ENCODE measurements at places on chromosomes 4 and X.

- peak; percentile 8 for DNase-seq
Observed at GRCh38 chr4:67575232-67576058, 16.9 kb downstream of the STAP1 start.

GRCh38 chr4:126446917-126447316 lies 1132.2 kb downstream of the FAT4 start:
- no peak for DNase-seq

DNA sequence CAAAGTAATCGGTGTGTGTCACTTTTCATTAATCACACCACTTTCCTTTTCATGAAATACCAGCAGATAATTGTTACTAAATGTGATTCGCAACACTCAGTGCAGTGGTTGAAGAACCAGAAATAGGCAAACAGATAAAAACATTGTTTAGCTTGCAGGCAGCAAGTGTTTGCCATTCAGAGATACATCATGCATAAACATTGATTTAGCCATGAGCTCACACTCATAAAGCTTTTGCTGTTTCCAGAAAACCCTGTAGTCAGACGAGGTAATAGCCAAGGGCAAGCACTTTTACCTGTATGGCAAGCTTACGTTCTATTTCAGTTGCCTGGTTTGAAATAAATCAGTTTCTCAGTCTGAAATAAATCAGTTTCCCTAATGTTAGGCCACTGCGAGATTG lies 542.0 kb upstream of the TENM3 start:
- no peak for DNase-seq

DNA sequence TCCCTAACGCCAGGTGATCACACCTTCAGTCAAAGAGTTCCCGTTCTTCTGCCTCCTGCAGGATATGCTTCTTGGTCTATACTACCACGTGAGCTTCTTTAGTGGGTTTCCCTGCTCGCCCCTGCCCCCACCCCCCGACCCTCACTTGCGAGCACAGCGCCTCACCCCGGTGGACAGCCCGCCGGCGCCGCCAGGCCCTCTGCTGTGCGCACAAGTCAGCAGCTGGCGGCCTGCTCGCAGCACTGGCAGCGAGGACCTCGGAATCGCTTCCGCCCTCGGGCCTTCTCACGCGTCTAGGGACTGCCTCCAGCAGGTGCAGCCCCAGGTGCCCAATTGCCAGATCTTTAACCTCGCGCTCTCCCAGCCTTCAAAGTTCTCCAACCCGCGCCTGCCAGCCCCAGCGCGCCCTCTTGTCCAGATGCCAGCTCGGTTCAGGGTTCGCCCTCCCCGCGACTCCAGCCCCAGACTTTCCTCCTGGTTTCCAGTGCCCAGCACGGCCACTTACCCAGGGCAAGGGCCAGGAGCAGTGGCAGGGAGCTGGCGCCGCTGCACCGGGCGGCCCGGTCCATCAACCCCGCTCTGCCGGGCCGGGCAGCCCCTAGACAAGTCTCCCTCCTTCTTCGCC lies 454 bp downstream of the BTC start:
- peak; percentile 41 for DNase-seq

DNA sequence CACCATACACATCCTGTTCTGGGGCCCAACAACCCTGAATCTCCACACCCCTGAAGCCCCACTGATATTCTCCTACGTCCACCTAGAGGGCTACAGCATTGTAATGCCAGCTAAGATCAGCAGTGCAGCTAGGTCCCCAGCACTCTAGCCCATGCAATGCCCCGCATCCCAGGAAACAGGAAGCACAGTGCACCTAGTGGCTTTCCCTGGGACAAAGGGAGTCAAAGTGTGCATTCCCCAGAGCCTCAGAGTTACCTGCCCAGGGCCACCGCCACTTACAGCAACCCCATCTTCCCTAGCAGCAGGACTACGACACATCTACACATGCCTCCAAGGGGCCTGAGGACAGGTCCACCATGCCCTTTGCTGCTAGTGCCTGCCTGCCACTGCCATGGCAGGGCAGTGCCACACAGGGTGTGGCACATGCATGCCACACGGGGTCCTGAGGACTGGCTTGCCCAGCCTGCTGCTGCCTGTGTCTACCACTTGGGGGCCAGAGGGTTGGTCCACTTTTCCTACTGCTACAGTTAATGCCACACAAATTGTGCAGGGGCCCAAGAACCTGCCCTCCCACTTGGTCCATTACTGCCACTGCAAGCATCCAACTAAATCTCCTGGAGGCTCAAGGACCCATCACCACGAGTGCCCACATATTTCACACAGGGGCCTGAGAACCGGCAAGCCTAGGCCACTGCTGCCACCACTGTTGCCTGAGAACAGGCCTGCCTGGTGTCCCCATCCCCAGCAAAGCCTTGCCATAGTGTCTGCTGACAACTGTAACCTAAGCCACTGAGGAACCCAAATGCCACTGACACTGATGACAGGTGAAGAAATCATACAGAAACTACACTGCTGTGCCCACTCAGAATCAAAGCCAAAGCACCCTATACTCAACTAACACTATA lies 23.7 kb downstream of the TLR6 start:
- DNase-seq = no peak

GRCh38 chr4:19486400-19486799 lies 765.3 kb upstream of the SLIT2 start:
- no peak for DNase-seq

- DNase-seq = no peak
Observed at GRCh38 chr4:129526812-129527211, 430.9 kb downstream of the C4orf33 start.

- DNase-seq = no peak
Observed at GRCh38 chr4:129603241-129603931, 507.4 kb downstream of the C4orf33 start.

- no peak for DNase-seq
Observed at GRCh38 chr4:20422398-20422797, 170.7 kb downstream of the SLIT2 start.

DNA sequence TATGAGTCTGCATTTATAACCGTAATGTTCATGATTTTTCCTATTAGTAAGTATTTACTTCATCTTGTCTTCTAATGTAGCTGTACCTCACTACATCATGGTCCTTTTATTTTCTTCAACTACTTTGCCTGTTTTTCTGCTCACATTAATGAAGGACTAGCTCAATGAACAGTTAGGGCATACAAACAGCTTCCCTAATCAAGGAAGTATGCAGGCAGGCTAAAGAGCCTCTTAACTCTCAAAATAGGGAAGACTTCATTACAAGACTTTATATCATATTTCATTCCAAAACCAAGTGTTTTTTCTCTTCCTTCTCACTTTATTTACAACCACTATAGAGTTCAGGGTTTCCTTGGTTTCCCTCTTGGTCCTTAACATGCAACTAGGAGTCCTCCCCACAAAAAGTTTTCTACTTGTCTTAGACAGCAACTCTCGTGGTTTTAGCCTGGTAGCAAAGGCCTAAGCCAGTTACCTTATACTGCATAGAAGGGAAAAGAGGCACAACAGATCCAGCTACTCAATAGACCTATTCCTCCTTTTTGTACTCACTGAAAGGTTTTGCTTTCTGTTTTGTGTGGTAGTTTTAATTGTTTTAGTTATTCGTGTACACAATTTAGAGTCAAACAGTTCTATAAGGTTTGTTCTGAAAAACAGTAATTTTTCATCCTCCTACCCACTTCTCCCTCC lies 40.8 kb downstream of the SMIM14 start:
- DNase-seq = no peak

- no peak for DNase-seq
Observed at GRCh38 chr4:85039526-85039925, 73.0 kb upstream of the WDFY3 start.

DNA sequence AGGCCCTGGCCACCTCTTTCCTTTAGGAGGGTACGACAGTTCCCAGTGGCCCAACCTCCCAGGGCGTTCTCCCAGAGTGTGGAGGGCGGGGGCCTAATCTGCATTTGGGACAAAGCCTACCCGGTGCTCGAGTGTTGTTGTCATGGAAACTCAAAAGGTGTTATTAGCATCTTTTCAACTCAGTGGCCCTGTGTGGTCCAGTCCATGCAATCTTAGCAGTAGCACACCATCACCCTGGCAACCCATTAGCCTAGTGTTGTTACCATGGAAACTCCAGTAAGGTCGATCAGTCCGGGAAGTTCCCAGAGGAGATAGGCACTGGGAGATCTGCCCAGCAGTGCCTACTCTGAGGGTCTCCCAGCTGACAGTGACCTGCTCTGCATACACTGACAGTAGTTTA lies 20.2 kb downstream of the APLN start:
- DNase-seq = no peak

GRCh38 chr4:51853027-51853682 lies 10.2 kb downstream of the DCUN1D4 start:
- no peak for DNase-seq

DNA sequence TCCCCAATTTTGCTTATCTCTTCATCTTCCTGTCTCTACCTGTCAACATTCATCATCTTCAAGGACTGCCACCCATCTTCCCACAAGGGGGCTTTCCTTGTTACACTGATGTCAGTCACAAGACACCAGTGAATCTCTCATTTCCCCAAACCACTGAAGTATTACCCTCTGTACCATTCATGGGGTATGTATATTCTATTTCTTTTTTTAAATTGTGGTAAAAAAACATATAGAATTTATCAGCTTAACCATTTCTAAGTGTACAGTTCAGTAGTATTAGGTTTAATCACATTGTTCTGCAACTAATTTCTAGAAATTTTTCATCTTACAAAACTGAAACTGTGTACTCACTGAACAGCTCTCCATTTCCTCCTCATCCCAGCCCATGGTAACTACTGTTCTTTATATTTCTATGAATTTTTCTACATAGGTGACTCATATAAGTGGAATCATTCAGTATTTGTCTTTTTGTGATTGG lies 98.6 kb downstream of the LARP7 start:
- DNase-seq = no peak

DNA sequence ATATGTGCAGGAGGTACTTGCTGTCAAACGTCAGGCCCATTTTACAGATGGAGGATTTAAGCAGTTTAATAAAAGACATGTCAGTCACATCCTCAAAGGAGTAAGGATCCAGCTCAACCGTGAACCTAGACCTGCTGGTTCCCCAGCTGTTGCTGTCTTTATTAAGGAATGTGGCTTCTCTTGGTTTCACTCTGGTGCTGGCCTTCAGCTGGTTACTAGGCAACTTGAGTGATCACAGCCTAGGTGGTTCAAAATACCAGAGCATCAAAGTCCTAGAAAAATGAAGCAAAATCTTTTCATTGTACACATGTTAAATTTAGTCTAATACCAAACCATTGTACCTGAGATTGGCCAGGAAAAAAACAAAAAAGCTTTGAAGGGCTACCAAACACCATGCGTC lies 32.7 kb upstream of the GLRA2 start:
- no peak for DNase-seq

DNA sequence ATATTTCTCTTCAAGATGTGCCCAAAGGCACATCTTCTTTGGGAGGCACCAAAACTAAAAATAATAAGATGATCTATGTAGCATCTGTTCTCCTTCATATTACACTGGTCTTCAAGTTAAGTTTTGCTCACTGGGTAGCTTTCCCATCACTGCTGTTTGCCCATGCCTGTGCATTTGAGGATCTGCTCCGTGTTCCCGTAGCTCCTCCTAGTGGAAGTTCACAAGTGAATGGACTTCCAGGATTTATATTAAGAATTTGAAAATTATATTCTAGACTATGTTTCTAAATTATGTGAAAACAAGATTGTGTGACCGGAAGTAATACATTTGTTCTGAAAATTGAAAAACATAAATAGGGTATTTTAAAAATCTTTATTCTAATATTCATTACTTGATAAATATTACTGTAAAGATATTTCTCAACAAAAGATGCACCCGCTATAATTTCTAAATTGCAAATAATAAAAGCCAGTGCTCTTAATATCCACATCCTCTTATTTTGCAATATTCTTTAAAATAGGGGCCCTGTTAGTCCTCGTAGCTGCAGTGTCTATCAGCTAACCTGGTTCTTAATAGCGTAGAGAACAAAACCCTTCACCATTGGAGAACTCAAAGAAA lies 147.7 kb downstream of the RBM46 start:
- no peak for DNase-seq

DNA sequence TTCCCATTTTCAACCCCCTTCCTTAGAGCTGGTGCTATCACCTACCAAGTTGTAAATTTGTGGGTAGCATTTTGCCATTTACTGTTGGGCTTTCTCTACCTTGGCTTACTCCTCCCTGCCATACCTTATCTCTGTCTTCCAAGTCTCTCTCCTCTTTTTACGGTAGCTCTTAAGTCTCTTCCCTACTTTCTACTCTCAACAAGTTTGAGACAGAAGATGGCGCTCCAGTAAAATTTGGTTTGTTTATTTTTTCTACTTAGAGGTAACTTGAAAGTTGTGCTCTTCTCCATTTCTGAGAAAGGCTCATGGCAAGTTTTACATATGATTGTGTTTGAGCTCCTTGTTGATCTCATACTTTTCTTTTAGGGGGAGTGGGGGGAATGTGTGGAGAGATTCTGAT lies 1508.1 kb downstream of the TECRL start:
- DNase-seq = no peak

- DNase-seq = no peak
Observed at GRCh38 chr4:137502339-137503129, 29.8 kb downstream of the PCDH18 start.

- no peak for DNase-seq
Observed at GRCh38 chrX:21171181-21171580, 203.0 kb upstream of the CNKSR2 start.

- no peak for DNase-seq
Observed at GRCh38 chr4:53782458-53782845, 191.2 kb upstream of the LNX1 start.

DNA sequence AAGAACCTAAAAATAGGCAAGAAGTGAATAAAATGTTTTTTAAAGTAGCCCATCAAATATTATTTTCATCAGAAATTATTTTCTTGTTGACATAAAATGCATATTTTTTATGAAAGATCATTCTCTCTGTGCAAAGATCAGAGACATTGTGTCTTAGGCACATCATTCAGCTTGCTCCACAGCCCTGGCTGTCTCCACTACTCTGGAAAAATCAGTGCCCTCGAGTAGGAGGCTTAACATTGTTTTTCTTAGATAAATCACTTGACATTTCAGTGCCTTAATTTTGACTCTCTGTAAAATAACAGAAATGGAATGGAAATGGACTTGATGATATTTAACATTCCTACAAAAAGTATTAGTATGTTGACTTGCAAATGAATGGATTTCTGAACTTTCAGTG lies 77.9 kb downstream of the FAT4 start:
- DNase-seq = no peak

DNA sequence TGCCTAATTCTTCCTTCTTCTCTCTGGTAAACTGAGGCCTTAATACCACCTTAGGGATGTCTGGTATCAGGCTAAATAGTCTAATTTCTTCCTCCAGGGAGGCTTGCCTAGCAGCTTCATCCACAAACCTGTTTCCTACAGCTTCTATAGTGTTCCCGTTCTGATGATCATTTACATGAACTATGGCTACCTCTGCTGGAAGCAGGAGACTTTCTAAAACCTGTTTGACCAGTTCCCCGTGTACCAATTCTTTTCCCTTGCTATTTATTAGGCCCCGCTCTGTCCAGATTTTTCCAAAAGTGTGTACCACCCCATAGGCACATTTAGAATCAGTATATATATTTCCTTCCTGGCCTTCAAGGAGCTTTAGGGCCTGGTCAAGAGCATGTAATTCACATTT lies 5.8 kb upstream of the USP38 start:
- DNase-seq = no peak

- DNase-seq = no peak
Observed at GRCh38 chrX:122363112-122363795, 820.8 kb upstream of the GRIA3 start.

GRCh38 chrX:2261831-2262667 lies 238.7 kb downstream of the DHRSX start:
- DNase-seq = no peak

GRCh38 chr4:16197876-16198665 lies 28.2 kb downstream of the TAPT1 start:
- no peak for DNase-seq
